Breast epithelium (tissue), 4 donors: ENCODE measurements at places on chromosomes 6 and 20.

DNA sequence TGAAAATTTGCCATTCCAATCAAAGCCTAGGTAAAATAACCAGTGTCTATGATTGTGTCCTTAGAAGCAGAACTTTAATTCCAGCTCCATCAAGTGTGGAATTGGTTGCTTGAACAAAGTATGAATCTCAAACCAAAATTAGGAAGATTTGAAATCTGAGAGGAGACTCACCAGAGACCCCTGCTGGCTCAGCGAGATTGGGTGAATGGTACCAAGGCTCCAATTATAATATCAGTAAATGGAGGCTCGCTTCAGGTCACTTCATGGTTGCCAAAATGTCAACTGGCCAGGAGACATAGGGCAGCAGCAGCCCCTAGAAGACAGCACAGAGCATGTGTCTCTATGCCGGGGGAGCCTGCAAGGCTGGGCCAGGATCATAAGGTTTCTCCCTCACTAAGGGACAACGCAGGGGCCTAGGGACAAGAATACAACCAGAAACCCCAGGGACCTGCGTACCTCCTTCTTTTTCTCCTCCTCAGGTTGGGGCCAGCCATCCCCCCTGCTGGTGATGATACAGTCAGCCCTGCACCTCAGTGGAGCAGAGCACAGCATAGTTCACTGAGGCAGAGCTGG is 14.0 kb downstream of the RBL1 start:
- H3K36me3 ChIP-seq, result no peaks in the 10 kb centered on the region
- H3K4me1 ChIP-seq, result no peaks in the 10 kb centered on the region
- H3K4me3 ChIP-seq, result no peak overlapping the region
- H3K27ac ChIP-seq, result no peak overlapping the region
- no peak for DNase-seq

GRCh38 chr20:51563486-51564332 is 21.2 kb upstream of the NFATC2 start:
- peak overlapping the region; percentile 74 for H3K4me3 ChIP-seq
- H3K4me1 ChIP-seq, result no peaks in the 10 kb centered on the region
- DNase-seq, result no peak
- H3K27ac ChIP-seq, result peak overlapping the region; percentile 92

DNA sequence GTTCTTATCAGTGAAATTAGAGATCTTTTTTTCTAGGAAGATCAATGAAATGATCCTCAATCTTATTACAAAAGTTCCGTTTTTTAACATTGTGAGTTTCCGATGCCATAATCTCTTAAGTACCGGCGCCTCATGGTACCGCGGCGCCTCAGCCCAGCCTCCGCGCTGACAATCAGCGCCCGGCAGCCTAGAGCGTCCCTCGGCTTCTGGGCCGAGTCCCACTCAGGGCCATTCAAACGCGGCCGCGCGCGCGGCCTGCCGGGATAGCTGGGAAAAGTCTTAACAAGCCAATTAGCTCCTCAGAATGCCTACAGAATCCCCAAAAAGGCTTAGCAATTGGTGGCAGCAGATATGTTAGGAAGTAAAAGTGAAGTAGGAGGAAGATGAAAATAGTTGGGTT is 204.8 kb downstream of the ADGB start:
- no peak for DNase-seq
- H3K4me1 ChIP-seq, result no peaks in the 10 kb centered on the region
- no peaks in the 10 kb centered on the region for H3K27me3 ChIP-seq
- H3K27ac ChIP-seq, result no peak overlapping the region

- H3K36me3 ChIP-seq, result no peaks in the 10 kb centered on the region
- no peak overlapping the region for H3K27ac ChIP-seq
- no peak overlapping the region for H3K4me3 ChIP-seq
- no peaks in the 10 kb centered on the region for H3K4me1 ChIP-seq
These were observed 233.3 kb downstream of the TINAG start for GRCh38 chr6:54541541-54541940.

- H3K4me3 ChIP-seq, result no peak overlapping the region
- no peaks in the 10 kb centered on the region for H3K4me1 ChIP-seq
- DNase-seq, result no peak
- H3K27me3 ChIP-seq, result no peaks in the 10 kb centered on the region
These were observed 3.9 kb upstream of the TRDN start for GRCh38 chr6:123640567-123641187.

GRCh38 chr6:25171301-25171700 is 107.9 kb upstream of the CARMIL1 start:
- no peak overlapping the region for H3K4me3 ChIP-seq
- no peaks in the 10 kb centered on the region for H3K4me1 ChIP-seq
- no peak for DNase-seq
- H3K36me3 ChIP-seq, result no peaks in the 10 kb centered on the region
- H3K27ac ChIP-seq, result peak overlapping the region; percentile 70

DNA sequence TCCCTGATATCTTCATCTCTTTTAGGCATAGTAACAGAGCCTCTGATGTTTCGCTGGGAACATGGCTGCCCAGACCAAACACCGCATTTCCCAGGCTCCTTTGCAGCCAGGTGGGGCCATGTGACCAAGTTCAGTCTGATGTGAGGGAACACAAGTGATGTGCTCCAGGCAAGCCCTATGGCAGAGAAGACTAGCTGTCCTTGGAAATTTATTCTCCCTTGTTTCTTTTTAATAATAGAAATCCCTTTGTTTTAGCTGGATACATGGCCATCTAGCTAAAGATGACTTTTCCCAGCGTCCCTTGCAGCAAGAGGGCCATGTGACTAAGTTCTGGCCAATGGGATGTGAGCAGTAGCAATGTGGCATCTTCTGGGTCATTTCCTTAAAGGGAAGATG is 30.8 kb downstream of the SLC2A10 start:
- H3K4me3 ChIP-seq, result no peak overlapping the region
- peak overlapping the region; percentile 25 for H3K27ac ChIP-seq
- DNase-seq, result no peak
- no peaks in the 10 kb centered on the region for H3K4me1 ChIP-seq
- H3K36me3 ChIP-seq, result no peaks in the 10 kb centered on the region

DNA sequence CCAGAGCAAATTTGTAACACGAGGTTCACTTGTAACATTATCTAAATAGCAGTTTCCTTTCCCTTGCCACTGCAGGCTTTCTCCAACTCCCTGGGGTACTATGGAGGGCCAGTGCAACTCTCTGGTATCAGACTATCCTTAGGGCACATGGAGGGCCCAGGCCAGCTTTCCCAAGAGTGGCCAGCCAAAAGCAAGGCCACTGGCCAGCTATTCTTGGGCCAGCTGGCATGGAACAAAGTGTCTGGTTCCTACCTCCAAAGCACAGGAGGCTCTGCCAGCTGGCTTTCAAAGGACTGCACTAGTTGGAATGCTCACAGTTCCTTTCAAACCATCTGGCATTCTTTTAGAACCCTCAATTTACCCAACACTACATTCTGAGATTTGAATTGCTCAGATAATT is 8.7 kb downstream of the RNF24 start:
- no peak overlapping the region for H3K4me3 ChIP-seq
- H3K27ac ChIP-seq, result peak overlapping the region; percentile 1
- H3K27me3 ChIP-seq, result no peaks in the 10 kb centered on the region
- DNase-seq, result peak; percentile 48

DNA sequence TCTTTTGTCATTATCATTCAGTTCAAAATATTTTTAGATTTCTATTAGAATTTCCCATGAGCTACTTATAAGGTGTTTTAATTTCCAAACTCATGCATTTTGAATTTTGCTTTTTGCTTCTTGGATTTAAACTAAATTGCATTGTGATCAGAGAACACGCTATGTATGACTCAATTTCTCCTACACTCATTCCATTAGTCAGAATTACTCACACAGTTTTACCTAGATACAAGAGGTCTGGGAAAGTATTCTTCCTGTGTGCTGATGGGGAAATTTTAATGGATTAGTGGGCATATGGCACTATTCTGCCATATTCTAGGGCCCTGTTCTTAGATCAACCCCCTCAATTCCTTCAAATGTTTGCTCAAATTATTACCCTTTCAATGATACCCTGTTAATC is 49.9 kb upstream of the BMP5 start:
- no peak overlapping the region for H3K4me3 ChIP-seq
- H3K27ac ChIP-seq, result no peak overlapping the region
- no peaks in the 10 kb centered on the region for H3K36me3 ChIP-seq
- no peaks in the 10 kb centered on the region for H3K27me3 ChIP-seq

GRCh38 chr20:15886250-15886649 is 687.0 kb downstream of the KIF16B start:
- H3K27me3 ChIP-seq, result no peaks in the 10 kb centered on the region
- no peaks in the 10 kb centered on the region for H3K4me1 ChIP-seq
- no peak overlapping the region for H3K27ac ChIP-seq
- H3K4me3 ChIP-seq, result no peak overlapping the region
- DNase-seq, result no peak

- no peak for DNase-seq
- H3K36me3 ChIP-seq, result no peaks in the 10 kb centered on the region
- H3K27me3 ChIP-seq, result no peaks in the 10 kb centered on the region
These were observed 256.2 kb downstream of the CLIC5 start for GRCh38 chr6:45759472-45759810.

GRCh38 chr6:56541030-56541600 is 101.6 kb downstream of the DST start:
- peak overlapping the region; percentile 62 for H3K4me3 ChIP-seq
- no peaks in the 10 kb centered on the region for H3K36me3 ChIP-seq
- H3K27me3 ChIP-seq, result no peaks in the 10 kb centered on the region

DNA sequence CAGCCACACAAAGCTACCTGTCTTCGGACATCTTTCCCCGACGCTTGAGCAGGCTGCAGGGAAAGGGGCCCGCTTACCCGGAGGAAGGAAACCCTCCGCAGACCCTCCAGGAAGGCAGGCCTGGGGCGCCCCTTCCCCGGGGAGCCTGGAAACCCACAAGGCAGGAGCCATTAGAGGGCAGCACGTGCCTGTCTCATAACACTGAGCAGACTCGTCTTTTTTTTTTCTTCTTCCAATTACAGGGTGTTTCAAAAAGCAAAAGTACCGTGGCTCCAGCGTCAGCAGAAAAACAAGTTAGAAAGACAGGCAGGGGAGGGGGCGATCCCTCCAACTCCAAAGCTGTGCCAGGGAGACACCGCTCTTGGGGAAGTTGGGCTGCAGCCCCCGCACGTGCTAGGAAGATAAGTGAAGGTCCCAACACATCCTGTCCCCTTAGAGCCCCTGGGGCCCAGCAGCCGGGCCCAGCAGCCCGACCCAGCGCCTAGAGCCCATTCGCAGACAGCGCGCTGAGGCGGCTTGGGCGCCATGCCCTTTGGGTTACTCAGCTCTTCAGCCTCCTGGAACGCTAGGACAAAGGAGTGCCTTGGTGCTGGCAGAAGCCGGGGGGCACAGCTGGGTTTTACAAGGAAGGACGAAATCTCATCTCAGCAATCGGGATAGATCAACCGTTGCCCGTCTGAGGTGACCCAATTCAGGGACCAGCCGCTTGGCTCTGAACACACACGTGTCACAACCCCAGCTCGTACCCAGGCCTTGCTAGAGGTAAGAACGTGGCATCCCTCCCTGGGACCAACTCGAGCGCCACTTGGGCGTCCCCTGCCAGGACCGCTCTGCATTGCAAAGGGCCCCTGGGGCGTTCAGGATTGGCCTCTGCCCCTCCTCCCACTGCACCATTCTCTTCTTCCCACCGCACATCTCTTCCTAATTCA is 136.3 kb downstream of the LY86 start:
- peak overlapping the region; percentile 45 for H3K4me3 ChIP-seq
- H3K4me1 ChIP-seq, result peaks cover 3% of the 10 kb centered on the region
- peak; percentile 60 for DNase-seq
- peak overlapping the region; percentile 93 for H3K27ac ChIP-seq
- no peaks in the 10 kb centered on the region for H3K27me3 ChIP-seq

DNA sequence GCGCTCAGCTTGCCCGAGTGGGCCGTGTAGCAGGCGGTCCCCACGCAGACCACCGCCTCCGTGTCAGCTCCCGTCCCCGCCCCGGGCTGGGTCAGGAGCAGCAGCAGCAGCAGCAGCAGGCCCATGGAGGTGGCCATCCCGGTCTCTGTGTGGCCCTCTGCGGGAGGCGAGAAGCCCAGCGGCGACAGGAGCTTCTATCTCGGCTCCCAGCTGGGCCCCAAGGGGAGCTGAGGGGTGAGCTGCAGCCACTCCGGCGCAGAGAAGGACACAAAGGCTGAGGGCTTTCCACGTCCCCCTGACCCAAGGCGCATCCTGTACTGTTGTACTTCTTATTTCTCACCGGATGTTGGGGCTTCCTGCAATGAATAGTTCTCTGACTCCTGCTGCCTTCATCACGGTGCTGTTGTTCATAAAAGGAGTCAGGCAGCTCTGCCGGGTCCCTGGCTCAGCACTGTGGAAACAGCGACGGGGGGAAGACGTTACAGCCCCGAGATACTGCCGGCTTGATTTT is at the start of gene CD93:
Gene CD93 (minus strand): TSS at position 269 of the 511 bp plus-strand sequence. CDS start 132 bp downstream, at position 137.
- no peaks in the 10 kb centered on the region for H3K27me3 ChIP-seq
- no peaks in the 10 kb centered on the region for H3K36me3 ChIP-seq
- H3K4me3 ChIP-seq, result peak within 1 kb of the TSS; percentile 59
- no peak for DNase-seq
- H3K4me1 ChIP-seq, result no peaks in the 10 kb centered on the region

GRCh38 chr6:35585658-35586057 is 73.0 kb upstream of the TULP1 start:
- no peak overlapping the region for H3K4me3 ChIP-seq
- peak overlapping the region; percentile 26 for H3K27ac ChIP-seq
- peaks cover 17% of the 10 kb centered on the region for H3K4me1 ChIP-seq
- peaks cover 3% of the 10 kb centered on the region for H3K36me3 ChIP-seq
- no peak for DNase-seq
- no peaks in the 10 kb centered on the region for H3K27me3 ChIP-seq

- DNase-seq, result no peak
- H3K4me1 ChIP-seq, result no peaks in the 10 kb centered on the region
- H3K4me3 ChIP-seq, result no peak overlapping the region
- no peaks in the 10 kb centered on the region for H3K27me3 ChIP-seq
These were observed 179.4 kb downstream of the FOXC1 start for GRCh38 chr6:1789092-1789491.

DNA sequence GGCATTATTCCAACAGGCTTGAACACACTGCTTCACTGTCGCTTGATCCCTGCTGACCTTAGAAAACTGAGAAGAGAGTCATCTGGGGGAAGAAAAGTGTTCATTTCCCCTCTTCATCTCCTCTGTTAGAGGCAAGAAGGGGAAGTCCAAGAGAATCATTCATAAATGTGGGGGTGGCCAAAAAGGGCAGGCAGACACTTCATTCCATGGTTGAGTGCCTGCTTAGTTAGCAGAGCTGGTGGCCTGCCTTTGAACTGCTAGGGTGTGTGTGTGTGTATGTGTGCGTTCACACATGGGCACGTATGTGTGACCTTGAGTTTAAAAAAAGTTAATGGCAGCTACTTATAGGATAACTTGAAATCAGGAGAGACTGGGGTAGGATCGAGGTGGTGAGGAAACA is 39.4 kb upstream of the RFPL4B start:
- no peak for DNase-seq
- no peaks in the 10 kb centered on the region for H3K4me1 ChIP-seq
- no peaks in the 10 kb centered on the region for H3K36me3 ChIP-seq
- H3K27ac ChIP-seq, result no peak overlapping the region
- no peaks in the 10 kb centered on the region for H3K27me3 ChIP-seq
- H3K4me3 ChIP-seq, result no peak overlapping the region
